Activated T-cell treated with anti-CD3 and anti-CD28 coated beads, Interleukin-2, amount 50 U/mL, for 1 hour (primary cell): ENCODE measurements at places on chromosomes 5 and 9.
A peak's percentile ranks its signal among the peaks of the same experiment; 100 is the strongest.

GRCh38 chr5:141870228-141870627 is 8.0 kb downstream of the PCDH1 start:
- DNase-seq: no peak

DNA sequence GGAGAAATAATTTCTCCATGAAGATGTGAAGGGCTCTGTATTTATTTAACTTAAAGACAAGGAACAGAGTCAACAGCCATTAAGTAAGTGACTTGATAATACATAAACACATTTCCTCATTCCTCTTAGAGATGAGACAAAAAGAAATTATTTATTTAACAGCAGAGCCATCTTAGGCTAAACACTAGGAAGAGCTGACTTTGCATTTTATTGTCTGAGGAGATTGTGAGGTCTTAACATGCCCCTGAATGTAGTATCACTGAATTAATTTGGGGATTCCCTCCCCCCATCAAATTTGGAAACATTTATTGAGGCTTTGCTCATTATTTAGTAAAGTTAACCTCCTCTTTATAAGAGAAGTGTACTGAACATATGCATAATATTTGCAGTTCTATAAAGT is 35.2 kb downstream of the TAS2R1 start:
- no peak for DNase-seq

DNA sequence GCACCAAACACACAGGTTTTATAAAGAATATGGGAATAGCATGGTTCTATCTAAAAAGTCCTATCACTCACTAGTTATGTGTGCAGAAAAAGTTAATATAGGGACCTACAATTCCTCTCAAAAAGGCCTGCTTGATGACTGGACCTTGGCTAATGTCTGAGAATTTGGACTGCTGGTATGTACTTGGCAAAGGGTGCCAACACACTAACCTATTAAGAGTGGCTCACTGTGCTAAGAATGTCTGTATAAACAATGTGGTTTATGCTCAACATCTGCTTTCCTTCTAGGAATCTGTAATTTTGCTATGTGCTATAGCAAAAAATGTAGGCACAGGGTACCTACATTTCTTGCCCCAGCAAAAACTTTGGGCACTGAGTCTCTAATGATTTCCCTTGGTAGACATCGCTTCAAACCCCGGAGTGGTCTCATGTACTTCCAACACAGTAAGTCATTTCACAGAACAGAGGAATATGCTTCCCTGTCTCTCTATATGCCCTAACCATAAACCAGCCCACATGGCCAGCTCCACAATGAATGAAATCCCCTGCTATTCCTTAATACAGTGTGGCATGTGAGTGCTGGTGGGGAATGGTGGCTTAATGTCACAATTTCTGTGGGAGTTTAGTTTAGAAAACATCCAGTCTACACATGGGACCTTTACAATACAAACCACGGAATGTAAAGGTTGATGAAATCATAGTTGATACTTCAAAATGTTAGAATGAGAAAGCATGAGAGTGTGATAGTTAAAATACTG is 101.7 kb downstream of the UBAP2 start:
- no peak for DNase-seq

DNA sequence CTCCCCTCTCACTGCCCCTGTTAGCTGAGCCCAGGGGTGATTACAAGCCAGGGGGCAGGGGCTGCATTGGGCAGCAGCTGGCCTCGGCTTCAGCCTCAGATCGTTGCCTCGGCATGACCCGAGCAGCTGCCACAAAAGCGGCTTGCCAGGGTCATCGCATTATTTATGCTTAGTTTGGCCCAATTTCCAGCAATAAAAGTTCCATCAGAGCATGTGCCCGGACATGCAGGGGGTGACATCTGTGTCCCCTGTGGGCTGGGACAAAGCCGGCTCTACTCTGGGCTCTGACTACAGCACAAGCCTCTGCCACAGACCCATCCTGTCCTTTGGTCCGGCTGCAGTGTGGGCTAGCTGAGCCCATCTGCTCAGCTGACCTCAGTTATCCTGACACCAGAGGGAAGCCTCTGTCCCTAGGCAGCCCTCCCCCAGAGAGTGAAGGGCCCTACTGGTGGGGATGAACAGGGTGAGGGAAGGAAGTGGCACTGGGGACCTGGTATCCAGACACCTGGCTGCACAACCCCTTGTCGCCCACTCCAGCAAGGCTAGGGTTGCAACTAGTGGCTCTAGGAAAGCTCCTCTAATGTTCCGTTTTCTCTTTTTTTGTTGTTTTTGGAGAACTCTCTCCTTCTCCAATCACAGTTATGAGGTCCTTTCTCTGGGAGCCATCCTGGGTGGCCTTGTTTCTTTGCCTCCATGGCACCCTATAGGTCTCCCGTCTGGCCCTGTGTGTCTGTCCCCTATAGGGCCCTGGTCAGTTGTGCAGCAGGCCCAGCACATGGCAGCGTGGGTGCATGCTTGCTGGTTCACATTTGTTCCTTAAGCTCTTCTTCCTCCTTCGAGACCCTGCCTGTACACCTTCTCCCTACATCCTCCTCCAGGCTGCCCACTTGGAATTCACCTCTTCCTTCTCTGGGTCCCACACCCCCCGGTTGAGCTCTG is 13.3 kb upstream of the GADD45G start:
- no peak for DNase-seq

GRCh38 chr5:74624931-74625505 is 15.5 kb downstream of the ENC1 start:
- DNase-seq: no peak

DNA sequence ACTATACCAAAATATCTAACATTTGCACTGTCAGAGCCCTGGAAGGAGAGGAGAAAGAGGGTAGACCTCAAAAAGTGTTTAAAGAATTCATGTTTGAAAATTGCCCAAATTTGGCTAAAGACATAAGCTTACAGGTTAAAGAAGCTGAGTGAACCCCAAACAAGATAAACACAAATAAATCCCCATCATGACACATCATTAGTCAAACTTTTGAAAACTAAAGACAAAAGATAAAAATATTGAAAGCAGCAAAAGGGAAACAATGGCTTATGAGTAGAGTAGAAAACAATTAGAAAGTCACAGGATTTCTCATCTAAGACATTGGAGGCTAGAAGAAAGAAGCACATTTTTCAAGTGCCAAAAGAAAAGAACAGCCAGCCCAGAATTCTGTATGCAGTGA is 6.1 kb upstream of the UBLCP1 start:
- DNase-seq: no peak

- no peak for DNase-seq
Measured at GRCh38 chr5:125882061-125882460, 541.1 kb upstream of the GRAMD2B start.

- DNase-seq: no peak
Measured at GRCh38 chr9:87148331-87149104, 201.2 kb upstream of the GAS1 start.

- DNase-seq: no peak
Measured at GRCh38 chr5:128671943-128672342, 133.9 kb upstream of the FBN2 start.

DNA sequence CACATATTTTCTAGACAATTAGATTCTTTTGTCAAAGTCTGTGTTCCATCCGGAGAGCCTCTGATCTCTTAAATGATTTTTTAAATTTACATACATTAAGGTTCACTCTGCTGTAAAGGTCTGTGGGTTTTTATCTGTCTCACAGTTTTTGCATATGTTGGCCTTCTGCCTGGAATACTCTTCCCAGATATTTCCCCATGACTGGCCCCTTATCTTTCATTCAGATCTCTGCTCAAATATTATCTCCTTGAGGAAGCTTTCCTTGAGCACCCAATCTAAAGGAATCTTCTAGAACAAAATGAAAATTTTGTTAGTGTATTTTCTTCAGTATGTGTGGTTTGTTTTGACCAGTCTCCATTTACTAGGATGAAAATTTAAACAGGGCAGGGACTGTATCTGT is 26.3 kb downstream of the FAF2 start:
- DNase-seq: no peak

- no peak for DNase-seq
Measured at GRCh38 chr9:4691795-4692194, 12.4 kb downstream of the CDC37L1 start.

- DNase-seq: no peak
Measured at GRCh38 chr5:142320851-142321560, 3.8 kb downstream of the SPRY4 start.

DNA sequence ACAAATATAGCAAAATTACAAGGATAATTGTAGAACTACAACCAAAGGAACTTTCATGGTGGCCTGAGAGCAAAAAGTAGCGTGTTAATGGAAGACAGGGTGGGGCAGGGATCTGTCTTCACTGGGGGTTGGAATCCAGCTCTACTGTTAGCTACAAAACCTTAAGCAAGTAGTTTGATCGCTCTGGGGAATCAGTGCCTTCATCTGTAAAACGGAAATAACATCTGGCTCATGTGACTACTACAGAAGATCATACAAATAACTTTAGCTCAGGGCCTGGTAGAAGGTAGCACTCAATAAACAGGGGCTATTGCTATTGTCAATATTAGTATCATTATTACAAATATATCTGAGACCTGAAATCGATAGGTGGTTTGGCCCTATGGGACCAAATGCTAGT is 40.4 kb downstream of the ZNF608 start:
- DNase-seq: no peak

- no peak for DNase-seq
Measured at GRCh38 chr5:76956033-76956432, 3.2 kb downstream of the CRHBP start.

DNA sequence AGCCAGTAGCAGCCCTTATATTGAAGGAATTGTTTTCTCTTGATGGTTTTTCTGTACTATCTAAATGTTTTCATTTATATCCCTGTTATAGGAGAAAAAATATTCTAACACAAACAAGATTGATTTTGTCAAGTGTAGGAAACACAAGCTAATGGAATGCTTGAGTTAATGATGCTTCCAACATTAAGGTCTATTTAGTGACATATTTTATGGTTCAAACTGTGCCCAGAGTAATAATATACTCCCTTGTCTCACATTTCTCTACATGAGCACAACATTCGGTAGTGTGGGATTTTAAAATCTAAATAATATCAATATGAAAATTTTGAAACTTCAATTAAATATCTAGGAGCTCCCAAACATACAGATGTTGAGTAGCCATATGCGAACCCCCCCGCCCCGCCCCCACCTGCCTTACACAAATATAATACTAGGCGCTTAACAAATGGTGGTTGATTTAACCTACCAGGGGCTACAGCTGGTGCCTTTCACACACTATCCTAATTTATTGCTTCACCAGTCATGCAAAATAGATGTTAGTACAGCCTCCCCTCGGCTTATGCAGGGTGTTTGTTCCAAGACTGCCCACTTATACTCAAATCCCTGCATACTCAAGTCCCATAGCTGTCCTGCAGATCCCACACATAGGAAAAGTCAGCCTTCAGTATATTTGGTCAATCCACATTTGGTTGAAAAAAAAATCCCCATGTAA is 124.1 kb upstream of the ACO1 start:
- DNase-seq: no peak

DNA sequence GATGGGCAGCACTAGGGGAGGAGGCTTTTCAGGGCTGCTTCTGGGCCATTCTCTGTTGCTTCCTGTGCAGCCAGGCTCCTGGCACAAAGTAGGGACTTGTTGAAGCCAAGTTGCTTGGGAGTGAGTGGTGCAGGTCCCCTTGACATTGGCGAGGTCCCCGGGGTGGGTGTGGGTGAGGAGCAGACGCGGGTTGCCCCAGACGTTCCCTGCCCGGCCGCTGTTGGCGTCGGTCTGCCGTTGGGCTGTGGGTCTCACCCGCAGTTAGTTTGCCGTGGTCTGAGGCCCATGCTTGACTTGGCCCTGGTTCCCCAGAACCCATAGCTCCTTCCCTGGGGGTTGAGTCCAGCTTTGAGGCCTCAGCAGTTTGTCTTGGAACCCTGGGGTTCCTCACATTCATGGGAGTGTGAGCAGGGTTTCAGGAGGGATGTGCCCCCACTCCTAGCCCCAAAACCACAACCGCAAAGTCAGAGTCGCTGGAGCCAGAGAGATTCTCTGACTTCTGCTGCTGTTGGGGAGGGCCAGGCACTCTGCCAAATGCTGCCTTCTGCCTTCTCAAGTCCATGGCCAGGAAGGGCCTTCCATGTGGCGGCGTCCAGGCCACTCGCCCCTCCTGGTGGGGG is 77.5 kb downstream of the RXRA start:
- peak; percentile 51 for DNase-seq

DNA sequence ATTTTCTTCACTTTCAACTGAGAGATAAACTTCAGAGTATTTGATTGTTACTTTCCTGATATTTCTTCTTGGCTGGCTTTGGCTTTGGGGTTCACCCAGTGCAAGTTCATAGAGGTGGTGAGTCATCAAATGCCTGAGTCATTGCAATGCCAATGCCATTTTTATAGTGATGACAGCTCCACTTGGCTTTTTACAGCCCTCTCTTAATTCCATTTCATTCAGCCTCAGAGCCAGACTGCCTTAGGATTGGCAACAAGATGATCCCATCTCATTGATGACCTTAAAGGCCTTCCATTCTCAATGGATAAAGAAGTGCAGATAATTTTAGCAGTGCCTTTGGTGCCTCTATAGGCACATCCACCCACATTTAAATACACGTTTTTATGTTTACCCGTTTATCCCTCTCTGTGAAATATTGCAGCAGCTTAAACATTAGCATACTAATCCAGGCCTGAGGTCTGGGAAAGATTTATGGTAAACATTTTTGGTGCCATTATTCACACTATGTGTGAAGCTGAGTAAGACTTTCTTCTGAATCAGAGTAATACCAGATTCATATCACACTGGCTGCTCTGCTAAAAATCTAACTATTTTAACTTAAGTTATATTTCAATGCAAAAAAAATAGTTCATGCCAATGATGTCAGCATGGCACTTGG is 88.9 kb upstream of the TYRP1 start:
- no peak for DNase-seq

GRCh38 chr5:98099448-98100105 is 673.9 kb upstream of the RGMB start:
- DNase-seq: no peak

GRCh38 chr5:58148254-58148775 is 311.6 kb downstream of the PLK2 start:
- DNase-seq: no peak

- no peak for DNase-seq
Measured at GRCh38 chr5:59863777-59864176, 29.7 kb downstream of the PDE4D start.

GRCh38 chr9:95181226-95181818 is 136.2 kb downstream of the FANCC start:
- no peak for DNase-seq

DNA sequence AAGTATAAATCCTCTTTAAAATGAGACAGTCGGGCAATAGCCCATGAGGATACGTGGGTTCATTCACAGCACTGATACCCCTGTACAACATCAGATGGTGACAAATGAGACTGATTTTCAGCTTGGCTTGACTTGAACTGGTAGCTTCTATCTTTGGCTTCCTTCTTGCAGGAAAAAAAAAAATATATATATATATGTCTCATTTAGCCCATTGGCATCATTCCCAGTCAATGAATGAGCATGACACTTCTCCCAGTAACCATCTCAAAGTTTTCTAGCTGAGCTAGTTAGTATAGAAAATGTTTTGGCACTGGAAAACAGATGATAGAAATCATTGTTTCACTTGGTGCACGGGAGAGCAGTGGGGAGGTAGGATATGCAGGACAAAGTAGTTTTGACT is 222.5 kb upstream of the TAS2R1 start:
- DNase-seq: no peak

- DNase-seq: no peak
Measured at GRCh38 chr9:29773676-29774075, 2200.4 kb upstream of the C9orf72 start.

- no peak for DNase-seq
Measured at GRCh38 chr5:115751176-115751575, 65.3 kb downstream of the CDO1 start.

GRCh38 chr5:145824040-145824439 is 11.1 kb downstream of the PRELID2 start:
- DNase-seq: no peak

- DNase-seq: peak; percentile 21
Measured at GRCh38 chr9:27033815-27034403, 28.4 kb upstream of the LRRC19 start.

GRCh38 chr5:176497852-176498251 is 39.4 kb downstream of the RNF44 start:
- no peak for DNase-seq
